ENCODE measurements at places on chromosomes 4 and X. TPM values are rescaled to one million over a fixed set of nuclear protein-coding genes. Genes with fewer than 3 reads are reported as not detected.

GRCh38 chrX:110410603-110411002 is 52.0 kb downstream of the RTL9 start:
- no peak overlapping the region for H3K27ac ChIP-seq
- H3K27me3 ChIP-seq: peaks cover 32% of the 10 kb centered on the region
- DNase-seq: no peak
- no peaks in the 10 kb centered on the region for H3K36me3 ChIP-seq
- H3K4me1 ChIP-seq: no peaks in the 10 kb centered on the region

DNA sequence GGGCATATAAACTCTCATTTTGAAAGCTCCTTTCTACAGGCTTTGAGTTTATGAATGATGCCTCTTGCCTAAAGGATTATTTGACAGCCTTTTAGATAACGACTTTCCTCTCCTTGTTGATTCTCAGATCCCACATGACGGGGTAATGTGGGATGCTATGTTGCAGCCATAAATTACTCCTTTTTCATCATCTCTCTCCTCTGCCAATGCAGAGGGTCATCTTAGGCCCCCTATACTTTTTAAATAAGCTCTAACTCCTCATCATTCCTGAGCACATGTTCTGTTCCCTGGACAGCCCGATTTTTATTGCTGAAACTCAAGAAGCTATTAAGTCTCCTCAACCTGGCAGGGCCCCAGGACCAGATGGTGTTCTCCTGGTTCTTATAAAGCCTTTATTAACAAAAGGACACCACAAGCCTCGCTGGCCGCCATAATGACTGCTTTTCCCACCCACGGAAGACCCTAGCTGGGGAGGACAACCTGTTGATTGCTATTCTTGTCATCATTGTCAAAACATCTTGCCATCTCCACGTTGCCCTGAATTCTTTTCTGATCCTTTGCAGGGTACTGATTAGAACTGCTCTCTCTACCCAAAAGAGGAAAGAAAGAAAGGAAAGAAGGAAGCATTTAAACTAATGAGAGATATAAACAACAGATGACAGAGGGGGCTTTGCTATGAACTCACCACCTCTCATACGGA is 150.7 kb downstream of the DHX15 start:
- no peak for DNase-seq
- H3K4me3 ChIP-seq: no peak overlapping the region
- no peaks in the 10 kb centered on the region for H3K4me1 ChIP-seq
- H3K36me3 ChIP-seq: no peaks in the 10 kb centered on the region
- no peaks in the 10 kb centered on the region for H3K27me3 ChIP-seq
- no peak overlapping the region for H3K27ac ChIP-seq

DNA sequence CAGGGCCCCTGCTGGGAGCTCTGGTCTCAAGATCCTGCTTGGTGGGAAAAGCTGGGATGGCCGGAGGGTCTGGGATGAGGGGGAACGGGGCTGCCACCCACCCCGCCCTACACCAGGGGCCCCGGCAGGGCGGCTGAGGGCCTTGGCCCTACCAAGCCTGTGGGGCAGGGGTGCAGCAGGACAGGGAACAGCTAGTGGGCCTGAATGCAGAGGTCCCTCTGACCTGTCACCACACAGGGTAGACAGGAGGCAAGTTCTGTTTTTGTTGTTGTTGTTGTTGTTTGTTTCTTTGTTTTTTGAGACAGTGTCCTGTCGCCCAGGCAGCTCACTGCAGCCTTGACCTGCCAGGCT is 332 bp upstream of the RENBP start:
- peak overlapping the region; percentile 28 for H3K4me3 ChIP-seq
- H3K27ac ChIP-seq: peak overlapping the region; percentile 73
- H3K36me3 ChIP-seq: peaks cover 1% of the 10 kb centered on the region
- no peak for DNase-seq
- H3K27me3 ChIP-seq: peaks cover 14% of the 10 kb centered on the region

DNA sequence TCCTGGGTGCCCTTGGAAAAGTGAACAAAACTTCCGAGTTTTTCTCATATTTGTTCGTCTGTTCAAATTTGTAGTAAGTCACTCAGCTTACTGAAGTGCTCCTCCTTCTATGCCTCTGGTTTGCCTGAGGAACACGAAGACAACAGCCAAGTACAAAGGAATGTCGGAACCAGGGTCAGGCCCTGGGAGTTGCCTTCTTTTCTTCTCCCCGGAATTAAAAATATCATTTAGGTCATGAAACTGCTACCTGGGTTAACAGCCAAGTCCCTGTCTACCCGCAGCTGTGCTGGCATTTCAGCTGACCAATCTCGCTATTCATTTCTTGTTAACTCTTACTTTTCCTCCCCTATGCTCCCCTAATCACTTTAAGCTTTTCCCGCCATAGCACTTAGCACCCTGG is 137.6 kb upstream of the TEX13D start:
- no peak overlapping the region for H3K4me3 ChIP-seq
- no peaks in the 10 kb centered on the region for H3K36me3 ChIP-seq
- H3K27me3 ChIP-seq: no peaks in the 10 kb centered on the region
- no peak for DNase-seq
- no peak overlapping the region for H3K27ac ChIP-seq

DNA sequence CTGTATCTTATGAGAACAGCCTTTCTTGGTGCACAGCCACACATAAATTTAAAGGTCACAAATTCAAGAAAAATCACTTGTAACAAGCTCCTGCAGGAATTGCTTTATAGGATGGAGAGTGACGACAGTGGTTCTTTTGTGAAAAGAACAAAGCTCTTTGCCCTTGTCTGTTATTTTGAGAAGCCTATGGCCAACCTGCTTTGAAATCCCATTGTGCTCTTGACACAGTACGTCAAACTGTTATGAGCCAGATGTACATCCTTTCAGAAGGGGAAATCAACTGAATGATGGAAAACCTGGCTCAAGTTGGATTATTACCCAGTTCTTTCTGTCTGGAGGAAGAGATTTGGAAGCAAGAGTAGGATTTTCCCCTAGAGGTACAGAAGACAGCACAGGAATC is 1454.2 kb downstream of the ARAP2 start:
- H3K27me3 ChIP-seq: no peaks in the 10 kb centered on the region
- no peak overlapping the region for H3K27ac ChIP-seq
- no peaks in the 10 kb centered on the region for H3K4me1 ChIP-seq
- no peak for DNase-seq
- H3K36me3 ChIP-seq: no peaks in the 10 kb centered on the region

GRCh38 chr4:37051866-37052265 is 192.7 kb upstream of the NWD2 start:
- no peak overlapping the region for H3K27ac ChIP-seq
- H3K27me3 ChIP-seq: no peaks in the 10 kb centered on the region
- H3K4me3 ChIP-seq: no peak overlapping the region
- no peaks in the 10 kb centered on the region for H3K4me1 ChIP-seq
- no peak for DNase-seq

The CXCL1 gene
- 1.3 TPM for total RNA-seq

The SSX2B gene
- total RNA-seq: not detected

DNA sequence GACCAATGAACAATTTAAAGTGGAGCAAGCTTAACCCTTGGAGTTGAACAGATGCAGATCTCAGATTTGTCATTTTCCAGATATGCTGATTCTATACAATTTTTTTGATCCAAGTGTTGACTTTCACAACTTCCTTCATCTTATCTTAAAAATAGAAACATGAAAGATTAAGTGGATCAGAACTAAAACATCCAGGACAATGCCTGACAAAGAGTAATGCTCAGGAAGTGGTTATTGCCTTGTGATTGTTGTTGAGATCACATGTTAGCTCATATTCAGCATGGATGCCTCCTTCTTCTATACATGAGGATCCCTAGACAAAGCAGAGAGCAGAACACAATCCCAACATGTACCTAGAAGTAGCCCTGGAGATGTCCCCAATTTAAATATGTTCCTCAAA is 160.9 kb downstream of the PPARGC1A start:
- H3K27ac ChIP-seq: no peak overlapping the region
- DNase-seq: no peak

The ZNF275 gene
- total RNA-seq: 11.8 TPM

The MFAP3L gene
- total RNA-seq: 37.4 TPM

DNA sequence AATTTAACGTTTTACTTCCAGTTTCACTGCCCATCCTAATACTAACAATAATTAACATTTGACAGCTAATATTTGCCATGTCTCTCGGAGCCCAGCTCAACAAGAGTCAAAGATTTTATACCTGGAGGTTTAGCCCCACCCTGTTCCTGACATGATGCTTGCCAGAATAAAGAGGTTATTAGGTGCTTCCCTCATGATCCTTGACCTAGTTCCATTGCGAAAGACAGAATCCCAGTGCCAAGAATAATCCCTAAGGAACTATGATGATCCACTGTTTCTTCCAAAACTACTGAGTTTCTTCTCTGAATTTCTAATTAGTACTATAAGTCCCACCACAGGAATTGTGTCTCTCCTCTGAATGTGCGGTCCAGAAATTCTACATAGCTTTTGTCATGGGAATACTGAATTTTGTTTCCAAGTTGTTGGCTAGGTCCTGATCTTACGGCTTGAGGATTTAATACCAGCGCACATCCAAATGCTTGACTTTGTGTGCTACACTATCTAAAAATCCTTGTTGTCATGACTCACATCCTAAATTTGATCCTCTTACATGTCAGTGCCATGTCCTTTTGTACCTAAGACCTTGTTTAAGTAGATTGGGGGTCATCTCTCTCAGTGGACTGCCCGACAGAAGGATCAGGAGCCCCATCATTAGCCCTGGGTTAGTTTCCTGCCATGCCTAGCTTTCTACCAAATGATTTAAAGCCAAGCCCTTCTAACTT is 23.1 kb downstream of the ANTXR2 start:
- no peaks in the 10 kb centered on the region for H3K27me3 ChIP-seq
- H3K27ac ChIP-seq: peak overlapping the region; percentile 78
- no peaks in the 10 kb centered on the region for H3K4me1 ChIP-seq
- no peak for DNase-seq

The MAGEA2B gene
- total RNA-seq: not detected

The MECP2 gene
- total RNA-seq: 96.5 TPM

DNA sequence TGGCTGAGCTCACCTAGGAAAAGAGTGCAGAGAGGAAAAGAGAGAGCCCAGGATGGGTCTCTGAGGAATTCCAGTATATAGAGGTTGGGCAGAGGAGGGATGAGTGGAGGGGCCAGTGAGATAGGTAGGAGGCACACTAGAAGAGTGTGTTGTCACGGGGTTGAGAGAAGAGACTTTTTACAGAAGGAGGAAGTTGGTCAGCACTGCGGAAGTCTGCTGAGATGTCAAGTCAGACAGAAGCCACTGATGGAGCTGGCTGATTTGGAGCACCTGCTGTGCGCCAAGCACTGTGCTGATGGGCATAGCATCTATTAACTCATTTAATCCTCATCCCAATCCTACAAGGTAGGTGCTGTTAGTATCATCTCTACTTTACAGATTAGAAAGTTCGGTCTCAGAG is 60.4 kb downstream of the EFNB1 start:
- H3K36me3 ChIP-seq: no peaks in the 10 kb centered on the region
- H3K27ac ChIP-seq: no peak overlapping the region
- H3K4me3 ChIP-seq: no peak overlapping the region
- DNase-seq: no peak
- no peaks in the 10 kb centered on the region for H3K27me3 ChIP-seq
- H3K4me1 ChIP-seq: no peaks in the 10 kb centered on the region

The TSR2 gene
- 27.7 TPM for total RNA-seq

DNA sequence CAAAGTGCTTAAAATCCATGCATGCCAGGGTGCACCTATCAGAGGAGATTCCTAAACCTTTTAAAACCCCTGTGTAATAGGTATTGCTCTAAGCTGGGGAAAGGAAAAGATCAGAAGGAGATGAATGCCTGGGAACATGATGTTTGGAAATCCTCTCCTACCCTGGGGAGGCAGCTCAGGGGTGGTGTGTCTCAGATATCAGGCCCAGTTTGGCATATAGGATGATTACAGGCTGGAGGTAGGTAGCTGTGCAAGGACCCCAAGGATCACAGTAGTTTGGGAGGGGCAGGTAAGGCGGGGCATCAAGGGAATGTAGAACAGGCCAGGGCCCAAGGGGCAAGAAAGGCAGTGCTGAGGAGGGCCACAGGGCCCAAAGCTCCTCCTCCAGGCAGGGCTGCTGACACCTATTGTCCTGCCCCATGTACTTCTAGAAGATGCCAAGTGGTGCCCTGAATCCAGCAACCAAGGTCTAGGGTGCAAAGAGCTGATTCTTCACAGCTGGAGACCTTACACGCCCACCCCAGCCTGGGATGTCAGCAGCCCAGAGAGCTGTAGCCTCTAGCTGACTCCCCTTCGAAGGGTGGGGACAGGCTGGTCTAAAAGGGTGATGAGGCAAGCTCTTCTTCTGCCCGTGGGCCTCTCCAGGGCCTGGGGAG is 17.6 kb downstream of the SASH3 start:
- H3K27ac ChIP-seq: no peak overlapping the region
- no peaks in the 10 kb centered on the region for H3K27me3 ChIP-seq

DNA sequence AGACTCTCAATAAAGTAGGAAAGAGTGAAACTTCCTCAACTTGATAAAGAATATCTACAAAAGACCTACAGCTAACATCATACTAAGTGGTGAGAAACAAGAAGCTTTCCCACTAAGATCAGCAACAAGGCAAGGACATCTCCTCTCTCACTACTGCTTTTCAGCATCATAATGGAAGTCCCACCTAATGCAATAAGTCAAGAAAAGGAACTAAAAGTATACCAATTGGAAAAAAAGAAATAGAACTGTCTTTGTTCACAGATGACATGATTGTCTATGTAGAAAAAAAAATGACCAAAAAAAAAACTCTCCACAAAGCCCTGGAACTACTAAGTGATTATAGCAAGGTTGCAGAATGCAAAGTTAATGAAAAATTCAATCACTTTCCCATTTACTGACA is 25.1 kb upstream of the SH3RF1 start:
- H3K4me1 ChIP-seq: no peaks in the 10 kb centered on the region
- H3K36me3 ChIP-seq: no peaks in the 10 kb centered on the region
- no peak overlapping the region for H3K4me3 ChIP-seq
- no peak overlapping the region for H3K27ac ChIP-seq
- no peak for DNase-seq

- no peak overlapping the region for H3K27ac ChIP-seq
- H3K4me1 ChIP-seq: no peaks in the 10 kb centered on the region
- no peak for DNase-seq
- H3K36me3 ChIP-seq: no peaks in the 10 kb centered on the region
Observed at GRCh38 chrX:13579661-13580060, 10.3 kb downstream of the EGFL6 start.

- H3K27me3 ChIP-seq: no peaks in the 10 kb centered on the region
Observed at GRCh38 chrX:41688835-41689234, at the start of gene GPR34. GPR34 (plus strand) TSS chrX:41688973; CDS start chrX:41695634, 6,661 bp downstream.

GRCh38 chrX:33892670-33893069 is 239.4 kb downstream of the FAM47A start:
- no peaks in the 10 kb centered on the region for H3K4me1 ChIP-seq
- DNase-seq: no peak
- no peak overlapping the region for H3K4me3 ChIP-seq

The TMEM150C gene
- 18.8 TPM for total RNA-seq

DNA sequence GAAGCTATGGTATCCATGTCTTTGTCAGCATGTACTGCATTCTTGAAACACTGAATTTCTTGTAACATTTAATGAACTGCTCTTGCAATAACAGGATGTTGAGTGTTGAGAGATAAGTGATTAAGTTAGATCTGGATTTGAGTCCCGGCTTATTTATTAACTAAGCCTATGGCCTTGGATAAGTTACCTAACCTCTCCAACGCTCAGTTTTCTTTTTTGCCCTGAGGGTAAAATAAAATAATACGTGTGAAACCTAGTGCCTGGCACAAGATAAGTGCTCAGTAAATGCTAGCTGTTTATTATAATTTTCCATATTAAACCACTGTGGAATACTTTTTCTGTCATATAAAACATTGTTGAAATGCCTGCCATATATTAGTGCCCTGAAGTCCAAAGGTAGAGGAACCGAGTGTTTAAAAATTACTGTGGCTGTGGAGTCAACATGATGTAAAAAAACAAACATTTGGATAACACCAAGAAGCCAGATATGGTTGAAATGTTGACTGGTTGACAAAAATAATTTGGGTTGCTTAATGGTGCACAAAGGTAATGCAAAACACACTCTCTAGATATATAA is 58.6 kb upstream of the ALB start:
- H3K27me3 ChIP-seq: no peaks in the 10 kb centered on the region
- H3K4me1 ChIP-seq: no peaks in the 10 kb centered on the region
- H3K27ac ChIP-seq: no peak overlapping the region
- no peak for DNase-seq

All from tibial nerve (tissue), 4 donors.